ENCODE measurements at places on chromosomes 3 and 15. TPM values are rescaled to one million over a fixed set of nuclear protein-coding genes. Genes with fewer than 3 reads are reported as not detected.

Gene CIDEC
- 0.13 TPM for total RNA-seq

Gene TMEM108
- 2.4 TPM for total RNA-seq

Gene CCR8
- total RNA-seq: not detected

Gene PLA2G4B
- total RNA-seq: not detected

Gene SRGAP3
- total RNA-seq: 0.33 TPM

Gene CPLX3
- total RNA-seq: not detected

Gene MEGF11
- total RNA-seq: 0.38 TPM

Gene SSUH2
- total RNA-seq: 0.63 TPM

Gene ROPN1
- not detected for total RNA-seq

Gene GOLGA6L4
- total RNA-seq: 0.49 TPM

Gene TOMM70
- 30.8 TPM for total RNA-seq

Gene ZNF385D
- total RNA-seq: under 0.01 TPM

Gene GP5
- under 0.01 TPM for total RNA-seq

Gene SCAANT1
- not detected for total RNA-seq

Gene IQCH
- 1.1 TPM for total RNA-seq

Gene CCR1
- not detected for total RNA-seq

Gene LRRC31
- total RNA-seq: not detected

Gene SLC25A36
- 24.1 TPM for total RNA-seq

Gene LOXL1
- total RNA-seq: 82.8 TPM

Gene KIF15
- total RNA-seq: 13.9 TPM

Gene ILDR1
- total RNA-seq: 1.0 TPM

Gene LARP6
- 42.5 TPM for total RNA-seq

Gene DPPA2
- not detected for total RNA-seq

Gene NTRK3
- total RNA-seq: 0.13 TPM

Gene SPESP1
- total RNA-seq: 1.3 TPM

Gene MST1R
- 2.0 TPM for total RNA-seq

Gene GOLGA8K
- not detected for total RNA-seq

Gene CRYGS
- 0.98 TPM for total RNA-seq

Gene LRRC2
- total RNA-seq: 0.16 TPM
